ENCODE measurements at places on chromosomes 6 and 20.

DNA sequence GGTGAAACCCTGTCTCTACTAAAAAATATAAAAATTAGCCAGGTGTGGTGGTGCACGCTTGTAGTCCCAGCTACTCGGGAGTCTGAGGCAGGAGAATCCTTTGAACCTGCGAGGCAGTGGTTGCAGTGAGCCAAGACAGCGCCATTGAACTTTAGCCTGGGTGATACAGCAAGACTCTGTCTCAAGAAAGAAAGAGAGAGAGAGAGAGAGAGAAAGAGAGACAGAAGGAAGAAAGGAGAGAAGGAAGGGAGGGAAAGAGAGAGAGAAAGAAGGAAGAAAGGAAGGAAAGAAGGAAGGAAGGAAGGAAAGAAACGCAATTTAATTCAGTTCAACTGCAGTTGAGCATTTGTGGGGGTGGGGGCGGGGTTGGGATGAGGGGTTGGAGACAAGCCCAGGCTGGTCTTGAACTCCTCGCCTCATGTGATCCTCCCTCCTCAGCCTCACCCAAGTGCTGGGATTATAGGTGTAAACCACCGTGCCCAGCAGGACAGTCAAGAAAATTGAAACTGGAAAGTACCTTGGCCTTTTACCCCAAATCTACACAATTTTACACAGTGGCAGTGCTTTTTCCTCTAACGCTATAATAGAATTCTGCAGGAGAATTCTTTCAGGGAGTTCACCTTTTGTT lies 30.5 kb downstream of the TRIM27 start:
- no peak for DNase-seq

DNA sequence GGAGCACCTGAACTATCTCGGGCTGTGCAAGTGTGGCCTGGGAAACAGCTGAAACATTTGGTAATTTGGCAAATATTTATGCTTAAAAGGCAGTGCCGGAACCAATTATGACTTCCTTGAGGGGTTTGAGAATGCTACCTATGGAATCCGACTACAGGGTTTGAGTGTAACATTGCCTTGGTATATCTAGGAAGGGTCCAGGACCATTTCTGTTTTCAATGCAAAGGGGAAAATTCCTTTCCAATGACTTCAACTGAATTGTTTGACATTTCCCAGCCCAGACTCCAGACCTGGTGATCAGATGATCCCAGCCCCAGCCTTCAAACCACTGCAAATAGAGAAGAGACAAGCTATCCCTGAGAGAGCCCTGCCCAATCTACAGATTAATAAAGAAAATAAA lies 4.6 kb upstream of the PPP1R3G start:
- no peak for DNase-seq

GRCh38 chr6:168113226-168113625 lies 34.2 kb upstream of the FRMD1 start:
- no peak for DNase-seq

GRCh38 chr6:167345348-167345747 lies 20.5 kb downstream of the TTLL2 start:
- DNase-seq, result no peak

DNA sequence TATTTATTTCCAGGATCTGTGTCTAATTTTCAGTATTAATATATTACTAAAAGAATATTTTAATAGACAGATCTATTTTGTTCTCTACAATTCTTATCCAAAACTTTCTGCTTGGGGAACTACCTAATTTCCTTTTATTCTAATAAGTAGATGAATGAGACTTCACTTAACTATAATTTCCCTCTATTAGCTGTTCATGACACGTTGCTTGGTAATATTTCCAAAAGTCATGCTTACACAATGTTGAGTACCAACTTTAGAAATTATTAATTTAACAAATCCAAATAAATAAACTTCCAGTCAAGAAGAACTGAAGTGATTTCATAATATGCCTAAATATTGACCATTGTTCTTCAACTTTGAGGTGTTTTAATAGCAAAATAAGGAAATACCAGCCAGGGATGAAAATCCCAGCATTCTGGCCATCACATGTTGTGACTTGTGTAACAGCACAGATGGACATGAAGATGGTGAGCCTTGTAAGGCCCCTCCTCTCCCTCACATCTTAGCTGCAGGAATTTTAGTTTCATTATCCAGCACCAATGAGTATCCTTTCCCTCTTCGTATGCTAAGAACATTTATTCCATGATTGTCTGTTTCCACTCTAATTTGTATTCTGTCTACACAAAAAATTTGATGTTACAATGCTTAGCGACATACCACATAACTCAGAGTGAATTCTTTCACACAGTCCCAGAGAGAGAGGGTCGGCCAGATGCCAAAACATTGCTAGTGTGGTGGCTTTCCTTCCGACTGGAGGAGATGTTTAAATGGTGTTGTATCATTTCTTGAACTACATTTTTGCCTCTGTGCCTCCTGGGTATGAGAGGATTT lies 137.5 kb downstream of the FOXA2 start:
- DNase-seq, result no peak

DNA sequence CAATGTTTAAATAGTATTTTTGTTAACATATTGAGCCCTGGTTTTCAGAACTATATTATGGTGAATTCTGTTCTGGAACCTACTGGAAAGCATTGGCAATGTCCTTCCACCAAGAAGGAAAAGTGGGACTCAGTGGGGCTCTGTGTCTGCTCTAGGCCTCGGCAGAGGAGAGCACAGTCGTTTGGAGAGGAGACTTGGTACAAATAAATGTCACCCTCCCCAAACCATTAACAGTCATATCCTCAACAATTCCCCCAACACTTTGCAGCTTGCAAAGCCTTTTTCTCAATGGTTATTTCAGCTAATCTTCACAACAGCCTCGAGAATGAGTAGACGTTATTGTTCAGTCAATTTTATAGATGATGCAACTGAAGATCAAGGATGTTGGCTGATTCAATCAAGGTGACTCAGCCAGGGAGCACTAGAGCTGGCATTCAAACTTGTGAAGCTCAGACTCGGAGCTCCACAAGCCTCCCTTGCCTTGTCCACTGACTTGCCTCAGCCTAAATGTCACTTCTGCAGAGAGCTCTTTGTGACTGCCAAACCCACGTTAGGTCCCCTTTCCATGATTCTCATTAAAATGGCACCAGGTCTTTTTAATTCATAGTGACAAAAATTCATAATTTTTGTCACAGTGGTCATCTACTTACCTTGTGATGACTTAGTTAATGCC lies 60.6 kb downstream of the TOX2 start:
- no peak for DNase-seq

- DNase-seq, result no peak
Measured at GRCh38 chr6:17638212-17638715, 38.2 kb downstream of the FAM8A1 start.

DNA sequence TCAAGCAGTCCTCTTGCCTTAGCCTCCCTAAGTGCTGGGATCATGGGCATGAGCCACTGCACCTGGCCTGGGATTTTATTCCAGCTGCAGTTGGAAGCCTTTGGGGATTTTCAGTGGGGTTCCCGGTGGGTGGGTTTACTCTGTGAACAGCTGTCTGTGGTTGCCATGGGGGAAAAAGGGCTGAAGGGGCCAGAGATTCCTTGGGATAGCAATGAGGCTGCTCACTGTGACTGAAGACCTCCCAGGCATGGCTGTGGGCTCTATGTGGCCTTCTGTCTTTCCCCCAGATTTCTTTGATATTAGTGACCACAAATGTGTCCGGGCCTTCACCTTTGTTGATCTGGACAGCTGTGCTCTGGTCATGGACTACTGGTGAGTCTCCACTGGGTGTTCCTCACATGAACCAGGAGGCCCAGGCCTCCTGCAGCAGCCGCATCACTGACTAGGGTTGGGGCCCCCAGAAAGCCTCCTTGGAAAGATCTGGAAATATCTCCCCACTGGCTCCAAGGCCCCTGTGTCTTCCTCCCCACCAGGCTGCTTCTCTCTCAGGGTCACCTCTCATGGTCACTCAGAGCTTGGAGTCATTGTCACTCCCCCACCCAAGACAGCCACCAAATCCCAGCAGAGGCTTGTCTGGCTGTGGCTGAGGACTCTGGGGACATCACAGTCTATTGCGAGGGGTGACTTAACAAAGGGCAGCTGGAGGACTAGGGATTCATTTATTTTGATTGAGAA lies 33.4 kb downstream of the EFCAB8 start:
- no peak for DNase-seq

DNA sequence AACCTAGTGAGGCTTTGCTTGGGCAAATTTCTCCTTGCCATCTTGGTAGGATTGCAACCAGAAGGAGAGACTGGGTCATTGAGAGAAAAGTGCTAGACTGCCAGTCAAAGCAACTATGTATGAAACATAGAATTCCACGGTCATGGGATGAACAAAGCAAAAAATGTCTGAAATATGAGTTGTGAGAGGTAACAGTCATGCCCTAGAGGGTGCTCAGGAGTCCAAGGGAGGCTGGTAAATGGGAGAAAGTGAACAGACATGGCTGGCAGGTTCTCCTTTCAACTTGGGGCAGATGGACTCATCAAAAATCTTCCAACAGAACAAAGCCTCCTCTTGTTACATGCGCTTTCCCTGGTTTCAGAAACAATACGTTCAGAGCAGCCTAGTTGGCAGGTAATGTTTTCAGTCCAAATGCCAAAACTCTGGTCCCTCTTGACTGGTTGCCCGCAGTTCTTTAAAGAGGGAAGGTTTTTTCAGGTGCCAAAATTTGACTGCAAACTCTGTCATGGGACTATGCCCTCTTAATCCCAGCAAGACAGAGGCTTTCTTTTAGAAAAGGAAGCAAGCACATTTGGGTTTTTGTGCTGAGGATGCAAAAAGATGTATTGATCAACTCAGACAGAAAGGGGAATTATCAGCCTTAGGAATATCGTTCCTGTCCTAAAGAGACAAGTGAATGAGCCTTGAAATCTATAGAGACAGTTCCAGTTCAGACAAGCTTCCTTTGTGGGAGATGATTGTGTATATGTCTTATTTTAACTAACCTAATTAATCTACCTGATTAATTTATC lies 68.5 kb upstream of the SASH1 start:
- no peak for DNase-seq

DNA sequence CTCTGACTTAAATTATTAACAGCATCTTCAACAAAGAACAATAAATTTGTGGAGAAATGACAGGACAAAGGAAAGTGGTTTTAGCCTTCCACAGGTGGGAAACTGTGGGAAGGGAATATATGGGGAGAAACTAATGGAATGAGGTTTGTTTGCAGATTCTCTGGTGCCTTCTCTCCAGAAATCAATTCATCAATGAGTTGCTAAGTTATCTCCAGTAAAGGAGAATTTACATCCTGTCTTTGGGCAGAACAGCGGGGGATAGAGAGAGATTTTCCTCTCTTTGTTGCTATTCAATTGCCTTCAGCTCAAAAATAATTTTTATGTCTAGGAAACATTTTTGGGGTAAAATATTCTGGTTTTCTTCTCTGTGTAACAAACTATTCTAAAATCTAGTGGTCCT lies 36.9 kb upstream of the LCA5 start:
- no peak for DNase-seq

DNA sequence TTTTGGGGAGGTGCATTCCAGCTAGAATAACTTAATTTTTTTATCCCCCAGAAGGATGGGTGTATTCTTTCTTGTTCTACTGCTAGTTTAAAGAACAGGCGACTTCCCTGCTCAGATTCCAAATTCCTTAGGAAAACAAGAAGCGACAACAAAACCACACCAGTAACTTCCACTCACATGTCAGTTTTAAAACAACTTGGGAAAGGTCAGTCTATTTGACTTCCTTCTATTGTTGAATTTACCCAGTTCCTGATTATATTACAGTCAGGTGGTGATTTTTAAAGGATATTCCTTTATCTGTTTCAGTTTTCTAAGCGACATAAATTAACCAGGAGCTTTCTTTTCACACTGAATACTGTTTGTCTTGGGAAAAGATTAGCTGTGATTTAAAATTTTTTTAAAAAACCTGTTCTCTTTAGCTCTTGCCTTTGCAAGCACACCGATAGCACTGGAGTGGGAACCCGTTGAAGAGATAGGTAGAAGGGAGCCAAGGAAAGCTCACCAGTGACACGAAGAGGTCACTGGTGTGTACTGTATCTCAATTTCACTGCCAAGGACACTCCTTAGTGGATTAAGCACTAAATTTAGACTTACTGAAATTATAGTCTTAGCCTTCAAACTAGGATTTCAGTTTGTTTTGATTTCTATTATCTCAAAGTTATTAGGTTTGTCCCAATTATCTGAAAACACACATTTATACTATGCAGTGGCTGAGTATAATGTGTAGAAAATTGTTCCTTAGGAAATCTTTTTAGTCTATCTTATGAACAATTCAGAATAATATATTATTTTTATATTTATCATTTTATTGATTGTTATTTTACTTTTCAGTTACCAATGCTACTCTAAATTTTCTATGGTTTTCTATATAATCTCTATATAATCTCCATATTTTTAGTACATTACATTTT lies 22.3 kb downstream of the MARCKS start:
- DNase-seq, result no peak

DNA sequence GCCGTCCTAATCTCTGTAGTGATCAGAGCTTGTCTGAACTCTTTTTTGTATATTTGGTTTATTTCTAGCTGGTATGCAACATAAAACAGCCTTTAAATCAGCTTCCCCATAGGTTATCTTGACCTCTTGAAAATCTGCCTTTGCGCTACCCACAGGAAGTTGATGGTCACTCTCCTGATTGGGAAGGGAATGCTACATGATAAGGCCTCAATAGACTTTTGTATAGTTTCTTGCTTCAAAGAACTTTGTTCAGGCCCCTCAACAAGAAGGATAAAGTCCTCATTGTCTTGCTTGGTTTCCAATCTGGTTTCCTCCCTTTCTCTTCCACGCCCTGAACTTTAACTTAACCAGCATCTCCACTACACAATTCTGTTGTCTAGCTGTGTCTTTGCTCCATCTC lies 95.4 kb upstream of the TENT5A start:
- no peak for DNase-seq

GRCh38 chr20:63566395-63567135 lies 7.5 kb downstream of the HELZ2 start:
- no peak for DNase-seq

- DNase-seq, result no peak
Measured at GRCh38 chr20:10007747-10008146, 27.0 kb upstream of the ANKEF1 start.

- DNase-seq, result no peak
Measured at GRCh38 chr20:22796469-22797077, 212.2 kb upstream of the FOXA2 start.

GRCh38 chr6:91697010-91697695 lies 1110.3 kb upstream of the MAP3K7 start:
- no peak for DNase-seq

GRCh38 chr6:95417856-95418255 lies 159.5 kb upstream of the MANEA start:
- DNase-seq, result no peak

All from activated T-cell treated with anti-CD3 and anti-CD28 coated beads for 1 hour (primary cell).